ENCODE measurements at places on chromosomes 2 and 18.

DNA sequence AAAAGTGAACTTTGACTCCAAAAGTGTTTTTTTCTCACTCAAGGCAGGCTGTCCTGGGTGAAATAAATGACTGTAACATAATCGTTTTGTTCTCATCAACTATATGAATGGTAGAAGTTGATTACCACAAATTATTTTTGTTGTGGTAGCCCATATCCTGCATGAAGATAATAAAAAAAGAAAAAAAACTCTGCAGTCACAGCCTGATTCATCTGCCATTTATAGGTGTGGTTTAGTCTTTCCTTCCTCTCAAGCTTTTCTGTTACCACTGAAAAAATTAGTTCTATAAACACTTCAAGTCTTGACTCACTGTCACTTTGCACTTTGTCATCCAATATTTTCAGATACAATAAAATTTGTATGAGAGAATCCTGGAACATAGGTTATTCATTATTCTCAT lies 522.0 kb downstream of the PLCL1 start:
- no peak for DNase-seq

DNA sequence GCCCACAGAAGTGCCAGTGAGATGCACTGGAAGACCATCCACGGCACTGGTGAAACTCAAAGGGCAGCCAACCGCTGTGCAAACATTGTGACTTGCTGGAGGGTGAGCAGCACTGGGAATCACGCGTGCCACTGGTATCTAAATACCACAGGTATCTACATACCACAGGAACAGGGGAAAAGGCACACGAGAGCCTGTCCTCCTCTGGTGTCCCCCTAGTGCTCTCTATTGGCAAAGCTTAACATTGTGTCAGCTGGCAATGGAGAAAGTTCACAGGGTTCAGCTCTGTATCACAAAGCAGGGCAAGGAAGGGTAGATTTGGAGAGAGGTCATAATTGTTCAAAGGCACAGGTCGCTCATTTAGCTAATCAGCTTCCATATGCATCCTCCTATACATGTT lies 12.6 kb upstream of the SEC11C start:
- DNase-seq = no peak

DNA sequence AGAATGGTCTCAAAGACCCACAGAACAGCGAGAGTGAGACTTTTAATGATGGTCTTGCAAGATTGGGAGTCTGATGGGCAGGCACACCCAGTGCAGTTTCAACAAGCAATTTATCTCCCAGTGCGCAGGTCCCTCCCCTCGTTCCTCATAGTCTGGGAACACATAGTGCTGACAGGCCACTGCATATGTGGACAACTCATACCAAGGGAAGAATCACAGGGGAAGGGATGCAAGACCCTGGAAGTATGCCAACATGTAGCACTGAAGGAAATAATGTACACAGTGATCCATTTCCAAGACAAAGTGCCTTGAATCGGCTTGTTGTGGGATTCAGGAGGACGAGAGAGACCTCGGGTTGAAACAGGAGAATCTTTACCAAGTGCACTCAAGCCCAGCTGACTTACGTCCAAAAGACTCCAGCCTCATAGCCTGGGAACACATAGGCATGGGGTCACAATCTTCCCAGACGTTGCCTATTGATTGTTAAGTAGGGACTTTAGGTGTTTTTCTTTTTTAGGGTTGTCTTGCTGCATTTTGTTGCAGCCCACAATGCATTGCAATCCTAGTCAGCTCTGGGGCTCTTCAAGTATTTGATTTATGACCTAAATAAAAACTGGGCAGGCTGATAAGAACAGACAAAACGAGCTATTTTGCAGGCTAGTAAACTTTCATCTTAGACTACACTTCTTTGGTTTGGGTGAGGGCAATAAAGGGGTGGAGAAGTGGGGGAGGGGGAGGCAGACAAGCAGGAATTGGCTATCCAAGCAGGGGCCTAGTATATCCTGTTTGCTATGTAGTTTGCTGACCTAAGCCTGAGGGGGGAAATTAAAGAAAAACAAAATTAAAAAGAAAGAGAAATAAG lies 24.7 kb upstream of the SERPINB5 start:
- DNase-seq = no peak

GRCh38 chr18:5842653-5843052 lies 52.7 kb downstream of the TMEM200C start:
- DNase-seq = no peak

- no peak for DNase-seq
Measured at GRCh38 chr2:59322870-59323269, 1081.7 kb upstream of the FANCL start.

GRCh38 chr2:20568501-20569463 lies 82.1 kb downstream of the HS1BP3 start:
- DNase-seq = no peak

GRCh38 chr2:72988726-72989273 lies 71.5 kb downstream of the EMX1 start:
- no peak for DNase-seq
